ENCODE measurements at places on chromosomes 4 and X.

DNA sequence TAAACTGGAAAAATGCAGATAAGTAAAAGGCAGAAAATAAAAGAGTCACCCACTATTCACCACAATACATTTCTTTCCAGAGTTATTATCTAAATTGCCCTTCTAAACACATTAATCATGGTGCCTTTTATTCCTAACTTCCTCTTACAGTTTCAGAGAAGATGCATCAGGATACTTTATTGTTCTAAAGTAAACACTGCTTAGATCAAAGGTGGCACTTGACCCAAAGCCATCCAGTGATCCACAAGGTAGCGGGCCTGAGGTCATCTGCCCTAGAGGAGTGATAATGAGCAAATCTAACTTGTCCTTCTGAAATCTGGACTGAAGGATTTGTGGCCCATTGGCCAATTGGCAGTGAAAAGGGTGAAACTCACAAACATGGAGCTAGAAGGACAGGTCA is 12.0 kb upstream of the TMEM154 start:
- DNase-seq, result no peak

DNA sequence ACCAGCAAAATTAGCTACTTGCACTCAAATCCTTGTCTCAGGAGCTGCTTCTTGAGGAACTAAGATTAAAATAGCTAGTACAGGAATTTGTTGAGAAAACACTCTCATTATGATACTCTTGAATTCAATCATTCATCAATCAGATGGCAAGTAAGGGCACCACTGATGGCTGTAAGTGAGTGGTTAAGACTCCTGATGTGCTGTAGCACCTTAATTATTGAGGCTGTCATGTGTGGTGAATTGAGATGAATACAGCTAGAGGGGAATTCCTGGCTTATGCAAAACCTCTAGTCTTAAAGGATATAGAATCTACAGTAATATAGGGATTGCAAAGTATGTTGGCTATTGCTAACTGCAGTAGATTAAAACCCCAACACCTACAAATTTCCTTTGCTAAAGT is 509.1 kb downstream of the IQCM start:
- DNase-seq, result no peak

GRCh38 chr4:85452058-85452731 is 22.8 kb upstream of the ARHGAP24 start:
- no peak for DNase-seq

- no peak for DNase-seq
Observed at GRCh38 chr4:171602638-171603355, 210.4 kb upstream of the GALNTL6 start.

GRCh38 chr4:7717946-7718490 is 221.6 kb downstream of the AFAP1 start:
- no peak for DNase-seq

- DNase-seq, result no peak
Observed at GRCh38 chr4:172953896-172954568, 214.6 kb upstream of the GALNT7 start.

GRCh38 chr4:41963105-41963504 is 18.5 kb upstream of the DCAF4L1 start:
- DNase-seq, result no peak

GRCh38 chr4:127217586-127218229 is 415.0 kb upstream of the INTU start:
- no peak for DNase-seq

GRCh38 chr4:145153904-145154298 is 26.5 kb downstream of the OTUD4 start:
- no peak for DNase-seq

- no peak for DNase-seq
Observed at GRCh38 chr4:165059386-165059785, 5.7 kb downstream of the TRIM75 start.

GRCh38 chr4:145679520-145679919 is 426 bp upstream of the C4orf51 start:
- peak; percentile 68 for DNase-seq

GRCh38 chr4:989722-990471 is 3.1 kb downstream of the IDUA start:
- DNase-seq, result no peak

- DNase-seq, result no peak
Observed at GRCh38 chrX:153551135-153551534, 33.7 kb downstream of the ATP2B3 start.

DNA sequence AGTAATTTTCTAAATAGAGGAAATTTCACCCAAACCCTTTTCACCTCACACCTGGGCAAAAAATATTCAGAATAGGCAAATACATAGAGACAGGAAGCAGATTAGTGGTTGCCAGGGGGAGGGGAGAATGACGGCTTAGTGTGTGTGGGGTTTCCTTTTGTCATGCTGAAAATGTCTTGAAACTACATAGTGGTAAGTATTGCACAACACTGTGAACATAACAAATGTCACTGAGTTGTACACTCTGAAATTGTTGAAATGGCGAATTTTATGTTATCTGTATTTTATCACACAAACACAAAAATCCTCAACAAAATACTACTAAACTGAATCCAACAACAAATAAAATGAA is 60.7 kb upstream of the PLAC1 start:
- DNase-seq, result no peak

DNA sequence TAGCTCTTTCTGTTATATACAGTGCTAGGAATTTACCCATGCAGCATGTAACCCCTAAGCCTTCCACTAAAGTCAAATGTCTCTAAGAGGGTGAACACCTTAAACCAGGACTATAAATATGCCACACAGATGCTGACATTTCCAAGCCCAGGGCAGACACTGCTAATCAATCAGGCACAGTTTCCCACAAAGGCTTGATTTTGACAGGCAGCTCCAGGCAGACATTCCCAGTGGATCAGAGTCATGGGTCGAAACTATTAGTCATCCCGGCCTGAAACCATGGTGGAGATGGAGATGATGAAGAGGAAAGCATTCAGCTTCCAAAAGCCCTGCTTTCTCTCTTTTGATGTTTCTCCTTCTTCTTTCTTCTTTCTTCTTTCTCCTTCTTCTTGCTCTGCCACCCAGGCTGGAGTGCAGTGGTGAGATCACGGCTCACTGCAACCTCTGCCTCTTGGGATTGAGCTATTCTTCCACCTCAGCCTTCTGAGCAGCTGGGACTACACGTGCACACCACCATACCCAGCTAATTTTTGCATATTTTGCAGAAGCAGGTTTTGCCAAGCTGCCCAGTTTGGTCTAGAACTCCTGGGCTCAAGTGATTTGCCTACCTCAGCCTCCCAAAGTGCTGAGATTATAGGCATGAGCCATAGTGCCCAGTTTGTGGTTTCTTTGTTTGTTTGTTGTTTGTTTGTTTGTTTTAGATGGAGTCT is 21.0 kb upstream of the SORCS2 start:
- DNase-seq, result peak; percentile 19

DNA sequence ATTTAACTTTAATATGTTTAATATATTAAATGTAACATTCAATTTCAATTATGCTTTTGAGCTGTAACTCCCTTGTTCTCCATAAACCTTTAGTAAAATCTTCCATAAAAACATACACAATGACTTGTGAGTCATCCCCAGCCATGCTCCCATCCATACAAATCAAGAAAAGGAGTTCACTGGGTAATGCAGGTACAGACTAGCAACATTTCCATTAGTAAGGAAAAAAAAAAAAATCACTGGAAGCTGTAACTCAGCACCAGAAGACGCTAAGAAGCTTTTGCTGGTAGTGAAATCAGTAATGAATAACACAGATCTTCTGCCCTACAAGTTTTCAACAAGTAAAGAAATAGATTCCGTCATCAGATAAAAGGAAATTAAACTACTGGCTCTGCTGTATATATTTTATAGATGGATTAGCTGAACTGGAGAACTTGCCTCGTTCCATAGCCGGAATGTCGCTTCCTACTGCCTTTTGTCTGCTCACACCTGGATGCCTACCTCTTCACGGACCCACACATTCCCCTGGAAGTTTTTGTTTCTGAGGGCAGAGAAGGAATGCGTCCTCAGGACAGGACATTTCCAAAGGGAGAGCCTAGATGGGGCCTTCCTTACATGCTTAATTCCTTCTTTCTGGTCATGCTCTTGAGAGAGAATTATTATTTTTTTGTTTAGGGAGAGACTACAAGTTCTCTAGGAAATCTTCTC is 298.4 kb upstream of the ANKRD50 start:
- no peak for DNase-seq

GRCh38 chr4:47526281-47526680 is 41.2 kb downstream of the ATP10D start:
- DNase-seq, result no peak

DNA sequence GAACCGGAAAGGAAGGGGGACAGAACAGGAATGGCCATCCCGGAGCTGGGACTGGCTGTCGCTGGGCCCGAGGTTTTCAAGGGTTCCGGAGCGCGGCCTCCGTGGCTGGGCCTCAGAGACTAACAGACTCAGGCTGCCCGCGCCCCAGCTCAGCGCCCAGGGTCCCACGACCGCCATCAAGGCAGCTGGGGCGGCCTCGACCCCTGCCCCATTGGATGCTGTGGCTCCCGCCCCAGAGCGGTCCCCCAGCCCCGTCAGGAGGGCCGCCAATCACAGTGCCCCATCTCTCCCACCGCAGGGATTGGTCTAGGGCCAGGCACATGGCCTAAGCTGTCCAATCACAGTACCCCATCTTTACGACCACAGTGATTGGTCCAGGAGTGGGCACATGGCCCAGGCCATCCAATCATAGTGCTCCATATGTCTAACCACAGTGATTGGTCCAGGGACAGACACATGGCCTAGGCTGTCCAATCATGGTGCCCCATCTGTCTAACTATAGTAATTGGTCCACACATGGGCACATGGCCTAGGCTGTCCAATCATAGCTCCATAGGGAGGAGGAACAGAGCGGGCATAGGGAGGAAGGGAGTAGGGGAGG is 105.3 kb upstream of the NKX1-1 start:
- DNase-seq, result no peak

- no peak for DNase-seq
Observed at GRCh38 chrX:50003467-50003866, 81.1 kb downstream of the CLCN5 start.

DNA sequence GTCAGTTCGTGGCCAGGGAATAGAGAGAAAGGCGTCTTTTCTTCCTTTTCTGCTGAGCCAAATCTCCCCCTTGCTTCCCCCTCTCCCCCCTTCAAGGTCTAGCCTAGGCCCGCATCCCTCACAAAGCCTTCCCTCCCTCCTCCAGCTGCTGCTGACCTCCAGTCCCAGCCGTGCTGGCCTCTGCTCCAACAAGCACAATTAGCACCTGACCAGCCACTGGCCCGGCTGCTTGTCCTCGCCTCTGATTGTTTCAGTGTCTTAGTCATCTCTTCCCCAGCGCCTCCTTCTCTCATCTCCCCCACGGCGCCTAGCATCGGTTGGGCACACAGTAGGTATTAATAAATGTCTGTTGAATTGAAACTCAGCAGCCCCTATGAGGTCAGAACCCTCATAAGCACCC is 4.2 kb downstream of the ELF4 start:
- DNase-seq, result peak; percentile 49

DNA sequence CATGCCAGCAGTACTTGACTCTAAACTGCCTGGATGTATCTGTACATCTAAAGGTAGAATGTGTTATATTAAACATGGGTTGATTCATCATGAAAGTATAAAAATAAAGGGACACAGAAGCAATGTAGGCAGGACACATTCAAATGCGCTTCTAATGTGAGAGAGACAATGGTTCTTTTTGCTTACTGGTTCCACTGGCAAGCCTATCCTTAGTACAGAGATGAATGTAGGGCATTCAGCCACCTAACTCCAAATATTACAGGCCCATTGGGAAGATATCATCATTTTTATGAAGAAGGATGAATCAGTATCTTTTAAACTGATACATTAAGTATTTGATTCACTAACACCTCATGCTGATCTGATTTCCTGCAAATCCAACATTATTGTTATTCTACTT is 18.0 kb downstream of the CDKL2 start:
- no peak for DNase-seq

DNA sequence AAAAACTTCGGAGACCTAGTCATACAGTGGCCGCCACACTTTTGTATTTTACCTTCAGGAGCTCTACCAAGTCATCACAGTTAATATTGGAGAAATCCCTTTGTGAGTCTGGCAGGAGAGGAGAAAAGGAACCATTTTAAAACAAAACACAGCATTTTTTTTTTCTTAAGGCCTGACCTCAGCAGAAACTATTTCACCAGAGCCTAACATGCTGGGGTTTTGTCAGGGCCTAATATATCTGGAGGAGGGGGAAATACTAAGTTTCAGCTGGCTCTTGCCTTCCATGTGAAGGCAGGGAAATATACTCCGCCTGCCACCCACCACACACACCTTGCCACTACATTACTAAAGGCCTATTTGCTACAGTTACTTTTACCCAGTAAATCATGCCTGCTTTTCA is 26.5 kb upstream of the BDH2 start:
- no peak for DNase-seq

GRCh38 chr4:85644061-85644460 is 169.1 kb downstream of the ARHGAP24 start:
- no peak for DNase-seq

DNA sequence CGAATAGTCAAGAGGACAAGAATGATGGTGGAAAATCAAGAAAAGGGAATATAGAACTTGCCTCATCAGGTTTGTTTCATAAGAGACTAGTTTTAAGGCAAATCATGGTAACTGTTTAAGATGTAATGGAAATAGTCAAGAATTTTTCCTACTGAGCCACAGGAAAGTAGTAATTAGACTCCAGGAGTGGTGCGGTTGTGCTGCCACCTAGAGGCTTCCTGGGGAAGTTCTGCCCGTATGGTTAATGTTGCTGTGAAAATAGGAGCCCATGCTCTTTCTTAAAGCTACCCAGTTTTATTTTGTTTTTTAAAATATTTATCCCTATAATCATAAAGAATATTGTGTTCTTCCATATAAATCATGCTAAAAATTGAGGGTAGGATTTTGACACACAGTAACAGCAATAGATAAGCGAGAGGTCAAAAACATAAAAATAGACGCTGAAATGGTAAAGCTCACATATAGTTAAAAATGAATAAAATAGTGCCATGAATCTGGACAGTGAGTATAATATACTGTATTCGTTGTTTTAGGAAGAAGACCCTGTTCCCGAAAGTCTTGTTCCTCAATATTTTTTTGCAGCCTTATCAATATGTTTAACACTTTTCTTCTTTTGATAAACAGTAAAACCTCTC is 87.0 kb downstream of the PHOX2B start:
- DNase-seq, result peak; percentile 72

DNA sequence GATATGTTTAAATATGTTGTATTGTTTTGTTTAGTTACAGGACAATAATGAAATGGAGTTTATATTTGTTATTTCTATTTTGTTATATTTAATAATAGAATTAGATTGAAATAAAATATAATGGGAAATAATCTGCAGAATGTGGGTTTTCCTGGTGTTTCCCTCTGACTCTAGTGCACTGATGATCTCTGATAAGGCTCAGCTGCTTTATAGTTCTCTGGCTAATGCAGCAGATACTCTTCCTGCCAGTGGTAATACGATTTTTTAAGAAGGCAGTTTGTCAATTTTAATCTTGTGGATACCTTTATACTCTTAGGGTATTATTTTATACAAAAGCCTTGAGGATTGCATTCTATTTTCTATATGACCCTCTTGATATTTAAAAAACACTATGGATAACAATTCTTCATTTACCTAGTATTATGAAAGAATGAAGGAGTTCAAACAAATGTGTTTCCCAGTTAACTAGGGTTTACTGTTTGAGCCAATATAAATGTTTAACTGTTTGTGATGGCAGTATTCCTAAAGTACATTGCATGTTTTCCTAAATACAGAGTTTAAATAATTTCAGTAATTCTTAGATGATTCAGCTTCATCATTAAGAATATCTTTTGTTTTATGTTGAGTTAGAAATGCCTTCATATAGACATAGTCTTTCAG is 26.9 kb downstream of the NUDT6 start:
- no peak for DNase-seq

GRCh38 chrX:150897421-150898320 is 797 bp downstream of the CD99L2 start:
- no peak for DNase-seq

- no peak for DNase-seq
Observed at GRCh38 chrX:115232933-115233496, 881 bp downstream of the LRCH2 start.
